ENCODE measurements at places on chromosomes 11 and 22.

DNA sequence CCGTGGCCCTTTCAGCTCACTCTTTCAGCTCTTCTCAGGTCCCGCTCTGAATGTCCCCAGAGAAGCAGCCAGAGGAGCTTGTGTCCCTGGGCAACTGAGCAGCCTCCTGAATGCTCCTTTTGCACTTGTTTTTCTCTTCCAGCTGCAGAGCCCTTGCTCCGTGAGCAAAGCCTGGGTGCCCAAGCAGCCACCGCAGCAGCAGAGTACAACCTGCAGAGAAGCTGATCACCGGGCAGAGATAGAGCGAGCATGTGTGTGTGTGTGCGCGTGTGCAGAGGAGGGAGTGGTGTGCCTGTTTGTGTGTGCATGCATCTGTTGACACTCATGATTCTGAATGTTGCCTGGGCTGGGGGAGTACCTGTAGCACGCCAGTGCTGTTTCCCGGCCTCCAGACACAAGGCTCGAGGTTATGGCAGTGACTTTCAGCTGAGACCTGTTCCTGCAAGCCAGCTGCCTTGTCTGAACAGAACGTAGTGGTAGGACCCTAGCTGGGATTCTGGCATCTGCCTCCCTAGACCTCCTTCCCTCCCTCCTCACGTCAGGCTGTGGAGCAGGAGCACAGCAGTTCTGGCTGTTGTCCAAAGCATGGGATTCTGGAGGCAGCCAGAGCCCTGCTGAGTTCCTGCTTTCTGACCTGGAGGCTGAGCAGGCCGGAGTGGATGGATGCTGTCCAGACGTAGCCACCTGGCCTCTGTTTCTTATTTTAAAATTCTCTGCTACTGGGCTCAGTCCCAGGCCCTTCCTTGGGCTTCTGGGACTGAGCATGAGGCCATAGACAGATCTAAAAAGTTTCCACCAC lies 4.5 kb upstream of the MAPK8IP1 start:
- no peak for DNase-seq

DNA sequence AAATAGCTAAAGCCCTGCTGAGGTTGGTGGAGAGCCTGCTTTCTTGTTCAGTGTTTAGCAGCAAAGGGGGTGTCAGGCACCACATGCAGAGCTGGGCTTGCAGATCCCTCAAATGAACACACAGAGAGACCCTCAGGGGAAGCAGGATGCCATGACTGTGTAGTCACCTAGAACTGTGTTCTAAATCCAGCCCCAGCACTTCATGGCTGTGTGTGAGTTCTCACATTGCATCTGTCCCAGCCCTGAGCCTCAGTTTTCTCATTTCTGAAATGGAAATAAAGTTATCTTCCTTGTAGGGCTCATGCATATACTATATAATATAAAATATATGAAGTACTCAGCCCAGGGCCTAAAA lies 47.1 kb downstream of the CWC15 start:
- no peak for DNase-seq

GRCh38 chr11:92216789-92217188 lies 7.8 kb upstream of the FAT3 start:
- peak; percentile 51 for DNase-seq

GRCh38 chr11:36374726-36375125 lies 78.6 kb downstream of the PRR5L start:
- DNase-seq = no peak

- no peak for DNase-seq
These were observed 942.3 kb downstream of the BRD1 start for GRCh38 chr22:48885271-48885918.

DNA sequence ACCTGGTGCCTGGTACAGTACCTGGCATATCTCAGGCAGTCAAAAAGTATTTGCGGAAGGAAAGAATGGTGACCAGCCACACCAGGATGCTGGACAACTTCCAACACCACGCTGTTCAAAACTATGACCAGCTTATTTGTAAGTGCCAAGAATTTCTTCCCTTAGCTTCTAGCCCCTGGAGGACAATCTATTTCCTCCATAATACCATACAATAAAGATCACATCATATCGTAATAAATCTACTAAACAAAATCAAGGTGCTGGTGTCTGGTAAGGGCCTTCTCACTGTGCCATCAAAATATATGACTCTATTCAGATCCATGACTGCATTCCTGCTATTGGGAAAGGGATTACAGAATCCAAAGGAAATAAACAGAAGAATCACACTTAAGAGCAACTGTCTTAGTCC lies 51.5 kb downstream of the ALG9 start:
- DNase-seq = no peak
